ENCODE measurements at places on chromosomes 16 and 17.
A peak's percentile ranks its signal among the peaks of the same experiment; 100 is the strongest.

GRCh38 chr17:47223007-47223406 is 13.9 kb downstream of the MYL4 start:
- no peak for DNase-seq

GRCh38 chr17:59167571-59168001 is 12.0 kb downstream of the PRR11 start:
- DNase-seq = no peak

GRCh38 chr17:14813649-14814370 is 451.3 kb downstream of the PMP22 start:
- DNase-seq = no peak

GRCh38 chr16:12252616-12253015 is 276.1 kb downstream of the SNX29 start:
- DNase-seq = no peak

- no peak for DNase-seq
Measured at GRCh38 chr16:772959-773358, 12.4 kb downstream of the MSLN start.

GRCh38 chr16:53643474-53643873 is 60.2 kb downstream of the RPGRIP1L start:
- DNase-seq = no peak

GRCh38 chr16:81514041-81514559 is 69.5 kb downstream of the CMIP start:
- DNase-seq = no peak

DNA sequence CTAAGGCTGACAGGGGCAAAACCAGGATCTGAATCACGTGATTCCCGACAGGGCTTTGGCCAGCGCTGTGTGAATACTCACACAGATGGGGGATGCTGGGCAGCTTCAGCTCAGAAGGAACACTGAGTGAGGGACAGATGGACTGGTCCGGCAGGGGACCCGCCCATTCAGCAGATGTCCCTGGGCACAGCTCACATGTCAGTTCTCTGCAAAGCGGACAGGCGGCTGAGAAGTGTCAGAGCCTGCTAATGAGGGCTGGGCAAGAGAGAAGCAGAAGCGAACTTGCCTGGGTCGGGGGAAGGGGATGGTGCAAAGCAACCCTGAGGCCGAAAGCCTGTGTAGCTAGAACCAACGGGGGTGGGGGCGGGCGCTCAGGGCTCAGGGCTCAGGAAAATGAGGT is 11.9 kb upstream of the GLIS2 start:
- no peak for DNase-seq

DNA sequence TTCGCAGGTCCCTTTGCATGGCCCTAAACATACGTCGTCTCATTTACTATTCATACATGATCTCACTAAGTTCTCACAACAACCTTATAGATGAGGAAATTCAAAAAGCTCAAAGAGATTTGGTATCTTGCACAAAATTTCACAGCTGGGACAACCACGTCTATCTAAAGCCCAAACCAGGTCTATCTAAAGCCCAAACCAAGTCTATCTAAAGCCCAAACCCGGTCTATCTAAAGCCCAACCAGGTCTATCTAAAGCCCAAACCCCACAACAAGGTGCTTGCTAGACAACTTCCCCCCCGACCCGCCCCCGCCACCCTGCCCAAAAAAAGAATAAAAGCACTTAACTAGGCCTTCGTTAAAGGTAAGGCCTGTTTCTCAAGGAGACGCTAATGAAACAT is 174.9 kb downstream of the VPS53 start:
- no peak for DNase-seq

- no peak for DNase-seq
Measured at GRCh38 chr16:89122322-89122851, 28.7 kb downstream of the ACSF3 start.

- no peak for DNase-seq
Measured at GRCh38 chr17:5919089-5919488, 151.1 kb upstream of the WSCD1 start.

GRCh38 chr17:66508896-66509844 is 206.8 kb downstream of the PRKCA start:
- peak; percentile 60 for DNase-seq

- no peak for DNase-seq
Measured at GRCh38 chr17:29764748-29765147, 142.0 kb upstream of the CORO6 start.

DNA sequence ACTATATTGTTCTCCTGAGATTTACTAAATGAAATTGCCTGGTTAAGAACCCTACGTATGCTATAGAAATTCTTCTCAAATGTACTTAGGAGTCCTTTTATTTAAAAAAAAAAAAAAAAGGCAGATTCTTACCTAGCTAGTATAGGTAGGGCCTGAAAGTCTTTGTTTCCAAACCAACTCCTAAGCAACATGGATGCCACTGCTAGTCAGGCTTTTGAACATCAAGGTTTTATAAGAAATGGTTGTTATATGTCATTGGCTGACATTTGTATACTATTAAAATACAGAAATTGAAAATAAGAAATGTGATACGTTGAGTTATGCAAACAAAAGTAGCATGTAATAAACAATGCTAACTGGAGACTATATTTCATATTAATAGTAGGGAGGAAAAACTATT is 1.2 kb downstream of the EVI2A start:
- DNase-seq = no peak

DNA sequence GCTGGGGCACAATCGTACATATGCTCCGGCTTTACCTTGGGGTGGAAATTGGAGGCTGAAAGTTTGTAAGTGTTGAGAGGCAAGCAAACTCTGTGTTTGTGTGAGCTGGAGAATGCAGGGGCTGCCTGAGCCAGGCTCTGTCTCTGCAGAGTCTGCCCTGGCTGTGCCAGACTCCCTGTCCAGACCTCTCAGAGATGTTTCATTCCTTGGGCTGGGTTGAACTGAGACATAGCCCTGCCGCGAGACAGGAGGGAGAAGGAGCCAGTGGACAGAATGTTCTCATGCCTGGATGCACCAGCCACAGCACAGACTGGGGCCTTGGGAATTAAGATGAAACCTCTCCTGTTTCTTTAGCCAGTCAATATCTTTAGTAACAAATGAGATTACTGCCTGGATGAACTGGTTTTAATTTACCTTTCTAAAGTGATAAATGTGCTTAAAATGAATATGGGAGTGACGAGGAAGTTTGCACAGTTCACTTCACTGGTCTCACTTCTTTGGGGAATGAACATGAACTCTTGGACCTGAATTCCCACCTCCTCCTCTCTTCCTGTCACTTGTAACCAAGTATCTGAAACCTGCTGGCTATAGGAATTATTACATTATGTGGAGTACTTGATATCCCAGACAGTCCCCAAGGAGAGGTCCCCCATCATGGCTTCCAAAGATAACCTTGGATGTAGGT is 40.1 kb downstream of the YPEL2 start:
- DNase-seq = no peak

GRCh38 chr17:66717641-66718058 is 117.3 kb upstream of the CACNG5 start:
- no peak for DNase-seq

All from Panc1 (cell line).